Hindlimb muscle (tissue), 1 donor: ENCODE measurements at places on chromosomes 11 and 22. TPM values are rescaled to one million over a fixed set of nuclear protein-coding genes. Genes with fewer than 3 reads are reported as not detected.

DNA sequence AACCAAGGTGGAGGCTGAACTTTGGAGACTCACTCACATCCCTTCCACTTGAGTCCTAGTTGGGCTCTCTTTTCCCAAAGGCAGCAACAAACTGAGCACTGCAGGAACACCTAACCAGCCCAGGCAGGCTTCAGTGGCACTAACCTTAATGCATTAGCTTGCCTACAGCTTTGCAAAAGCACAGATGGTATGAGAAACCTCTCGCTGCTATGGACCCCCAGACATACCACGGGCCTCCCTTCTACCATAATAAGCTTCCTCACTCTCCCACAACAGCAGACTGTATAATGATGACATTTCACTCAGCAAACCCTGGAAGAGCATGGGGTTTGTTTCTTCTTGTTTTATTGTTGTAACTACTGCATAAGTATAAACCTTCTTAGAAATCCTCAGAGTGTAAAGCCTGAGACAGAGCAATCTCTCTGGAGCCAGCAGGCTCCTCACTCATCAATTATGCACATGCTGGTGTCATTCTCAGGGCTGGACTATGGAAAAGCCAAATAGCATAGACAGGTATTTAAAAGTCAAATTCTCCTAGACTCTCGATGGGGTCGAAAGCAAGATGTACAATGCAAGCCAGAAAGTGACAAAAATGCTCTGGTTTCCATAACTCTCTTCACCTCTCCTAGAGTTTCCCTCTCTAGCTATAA, 167.6 kb downstream of the NXPE2 start:
- no peak for DNase-seq

GRCh38 chr11:2375964-2376551, 1.1 kb upstream of the CD81 start:
- DNase-seq: no peak

GRCh38 chr22:27472975-27473374, 328.6 kb downstream of the MN1 start:
- no peak for DNase-seq

- DNase-seq: no peak
Measured at GRCh38 chr22:33853200-33854097, 66.8 kb downstream of the LARGE1 start.

DNA sequence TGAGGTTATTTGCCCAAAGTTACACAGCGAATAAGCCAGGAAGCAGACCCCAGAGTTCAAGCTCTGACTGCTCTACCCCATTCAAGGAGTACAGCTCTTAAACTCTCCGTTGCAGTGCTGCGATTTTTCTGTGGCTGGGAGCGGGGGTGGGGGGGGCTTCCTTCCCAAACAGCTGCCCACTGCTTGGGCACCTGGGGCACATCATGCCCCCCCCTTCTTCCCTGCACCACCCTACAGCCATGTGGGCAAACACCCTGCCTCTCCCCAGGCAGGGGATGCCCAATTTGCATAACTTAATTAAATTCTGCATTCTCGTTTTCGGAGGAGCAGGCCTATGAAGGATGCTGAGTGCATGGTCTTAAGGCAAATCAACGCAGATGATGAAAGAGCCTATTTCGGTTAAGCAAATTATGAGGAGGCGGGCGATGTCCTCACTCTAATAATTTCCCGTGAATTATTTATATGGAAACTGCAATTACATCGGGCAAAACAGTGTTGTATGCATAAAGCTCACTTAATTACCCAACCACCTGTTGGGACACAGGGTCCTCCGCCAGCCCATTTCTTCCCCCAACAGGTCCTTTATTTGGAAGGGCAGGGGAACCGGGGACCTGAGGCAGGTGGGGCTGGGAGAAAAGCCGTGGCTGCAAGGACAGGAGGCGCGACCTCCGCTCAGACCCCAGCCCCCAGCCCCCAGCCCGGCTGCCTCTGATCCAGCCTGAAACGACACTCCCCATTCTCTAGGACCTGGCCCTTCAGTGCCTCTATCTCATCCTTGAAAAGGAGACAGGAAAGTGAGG, 610.5 kb downstream of the BUD13 start:
- no peak for DNase-seq

DNA sequence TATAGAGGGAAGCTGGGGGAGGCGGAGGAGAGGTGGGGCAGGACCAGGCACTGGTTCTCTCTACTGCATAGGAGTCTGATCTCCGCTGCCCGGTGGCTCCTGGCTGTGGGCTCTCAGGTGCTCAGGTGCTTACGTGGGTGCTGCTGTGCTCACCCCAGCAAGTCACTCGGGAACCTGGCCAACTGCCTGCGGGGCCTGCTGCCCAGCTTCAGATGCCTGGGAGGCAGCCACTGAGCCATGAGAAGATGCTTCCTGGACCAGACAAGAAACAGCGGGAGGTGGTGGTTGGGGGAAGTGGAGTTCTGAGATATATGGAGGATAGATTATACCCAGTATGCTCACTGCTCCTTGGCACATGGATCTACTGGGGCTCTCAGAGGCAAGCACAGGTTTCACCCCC, 1303.4 kb downstream of the TBC1D22A start:
- DNase-seq: no peak

DNA sequence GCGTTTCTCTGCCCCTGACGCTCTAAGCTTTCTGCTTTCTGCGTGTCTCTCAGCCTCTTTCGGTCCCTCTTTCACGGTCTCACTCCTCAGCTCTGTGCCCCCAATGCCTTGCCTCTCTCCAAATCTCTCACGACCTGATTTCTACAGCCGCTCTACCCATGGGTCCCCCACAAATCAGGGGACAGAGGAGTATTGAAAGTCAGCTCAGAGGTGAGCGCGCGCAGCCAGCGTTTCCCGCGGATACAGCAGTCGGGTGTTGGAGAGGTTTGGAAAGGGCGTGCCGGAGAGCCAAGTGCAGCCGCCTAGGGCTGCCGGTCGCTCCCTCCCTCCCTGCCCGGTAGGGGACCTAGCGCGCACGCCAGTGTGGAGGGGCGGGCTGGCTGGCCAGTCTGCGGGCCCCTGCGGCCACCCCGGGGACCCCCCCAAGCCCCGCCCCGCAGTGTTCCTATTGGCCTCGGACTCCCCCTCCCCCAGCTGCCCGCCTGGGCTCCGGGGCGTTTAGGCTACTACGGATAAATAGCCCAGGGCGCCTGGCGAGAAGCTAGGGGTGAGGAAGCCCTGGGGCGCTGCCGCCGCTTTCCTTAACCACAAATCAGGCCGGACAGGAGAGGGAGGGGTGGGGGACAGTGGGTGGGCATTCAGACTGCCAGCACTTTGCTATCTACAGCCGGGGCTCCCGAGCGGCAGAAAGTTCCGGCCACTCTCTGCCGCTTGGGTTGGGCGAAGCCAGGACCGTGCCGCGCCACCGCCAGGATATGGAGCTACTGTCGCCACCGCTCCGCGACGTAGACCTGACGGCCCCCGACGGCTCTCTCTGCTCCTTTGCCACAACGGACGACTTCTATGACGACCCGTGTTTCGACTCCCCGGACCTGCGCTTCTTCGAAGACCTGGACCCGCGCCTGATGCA, at the start of gene MYOD1:
TSS of gene MYOD1 (plus strand) at position 544 of the 910 bp plus-strand sequence. CDS start at position 756, 212 bp downstream.
- no peak for DNase-seq

DNA sequence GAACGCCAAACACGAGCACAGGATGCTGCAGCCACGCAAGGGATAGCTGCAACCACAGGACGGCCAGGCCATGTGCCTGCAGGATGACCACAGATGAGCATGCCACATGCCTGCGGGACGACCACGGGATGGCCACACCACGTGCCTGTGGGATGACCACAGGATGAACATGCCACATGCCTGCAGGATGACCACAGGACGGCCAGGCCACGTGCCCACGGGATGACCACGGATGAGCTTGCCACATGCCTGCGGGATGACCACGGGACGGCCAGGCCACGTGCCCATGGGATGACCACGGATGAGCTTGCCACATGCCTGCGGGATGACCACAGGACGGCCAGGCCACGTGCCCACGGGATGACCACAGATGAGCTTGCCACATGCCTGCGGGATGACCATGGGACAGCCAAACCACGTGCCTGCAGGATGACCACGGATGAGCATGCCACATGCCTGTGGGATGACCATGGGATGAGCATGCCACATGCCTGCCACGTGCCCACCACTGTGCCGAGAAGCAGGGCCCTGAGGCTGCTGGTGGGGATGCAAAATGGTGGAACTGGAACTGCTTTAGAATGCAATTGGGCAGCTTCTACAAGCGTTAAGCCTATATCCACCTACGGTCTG, 12.8 kb upstream of the MOB2 start:
- no peak for DNase-seq

DNA sequence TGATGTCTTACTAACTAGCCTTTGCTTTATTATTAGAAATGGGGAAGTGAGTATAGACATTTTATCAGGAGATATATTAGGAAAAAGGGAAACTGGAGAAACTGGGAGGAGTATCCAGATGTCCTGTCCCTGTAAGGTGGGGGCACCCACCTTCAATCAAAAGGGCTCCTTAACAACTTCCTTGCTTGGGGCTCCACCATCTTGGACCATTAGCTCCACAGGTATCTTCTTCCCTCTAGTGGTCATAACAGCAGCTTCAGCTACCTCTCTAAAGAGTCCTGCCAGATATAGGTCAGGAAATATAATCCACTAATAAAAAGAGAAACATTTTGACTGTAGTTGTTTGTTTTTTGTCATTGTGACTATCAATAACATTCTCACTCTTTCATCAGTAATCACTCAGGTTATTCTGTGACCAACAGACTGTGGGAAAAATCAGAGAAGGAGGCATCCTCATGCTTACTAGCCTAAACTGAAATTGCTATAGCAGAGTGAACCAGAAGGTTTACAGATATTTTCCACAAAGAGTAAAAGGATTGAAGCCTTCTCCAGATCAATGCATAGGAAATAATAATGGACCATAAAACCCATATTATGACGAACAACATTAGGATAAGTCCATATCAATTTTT, 10.4 kb downstream of the OR51B4 start:
- DNase-seq: no peak

DNA sequence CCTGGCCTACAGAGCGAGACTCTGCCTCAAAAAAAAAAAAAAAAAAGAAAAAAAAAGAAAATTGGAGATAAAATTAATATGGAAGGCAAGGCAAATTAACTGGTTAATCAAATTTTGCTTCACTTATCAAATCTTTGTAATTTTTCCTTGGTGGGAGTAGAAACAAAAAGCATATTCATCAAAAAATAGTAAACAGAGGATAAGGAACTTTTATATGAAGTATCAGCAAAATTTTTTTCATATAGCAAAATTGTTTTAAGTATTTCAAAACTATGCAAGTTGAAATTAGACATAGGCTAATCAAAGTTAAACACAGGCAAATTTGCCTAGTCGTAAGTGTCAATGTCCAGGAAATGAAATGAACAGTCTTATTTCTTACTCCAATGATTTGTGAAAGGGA, 33.0 kb downstream of the PICALM start:
- DNase-seq: no peak

DNA sequence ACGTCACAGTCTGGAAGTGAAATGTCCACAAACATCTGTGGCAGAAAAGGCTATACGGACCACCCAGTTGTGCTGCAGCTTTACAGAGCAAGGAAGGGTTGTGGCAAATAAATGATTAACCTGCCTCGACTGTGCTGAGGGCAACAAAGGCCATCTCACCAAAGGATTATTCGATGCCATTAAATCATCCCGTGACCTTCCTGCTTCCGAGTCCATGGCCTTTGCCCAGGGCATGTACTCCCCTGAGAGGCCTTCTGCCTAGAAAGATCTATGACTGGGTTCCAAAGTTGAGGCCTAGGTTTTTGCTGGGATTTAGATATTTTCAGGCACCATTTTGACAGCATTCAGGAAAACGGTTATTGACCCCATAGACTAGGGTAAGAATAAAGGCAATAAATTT, 9.2 kb downstream of the CDPF1 start:
- no peak for DNase-seq

DNA sequence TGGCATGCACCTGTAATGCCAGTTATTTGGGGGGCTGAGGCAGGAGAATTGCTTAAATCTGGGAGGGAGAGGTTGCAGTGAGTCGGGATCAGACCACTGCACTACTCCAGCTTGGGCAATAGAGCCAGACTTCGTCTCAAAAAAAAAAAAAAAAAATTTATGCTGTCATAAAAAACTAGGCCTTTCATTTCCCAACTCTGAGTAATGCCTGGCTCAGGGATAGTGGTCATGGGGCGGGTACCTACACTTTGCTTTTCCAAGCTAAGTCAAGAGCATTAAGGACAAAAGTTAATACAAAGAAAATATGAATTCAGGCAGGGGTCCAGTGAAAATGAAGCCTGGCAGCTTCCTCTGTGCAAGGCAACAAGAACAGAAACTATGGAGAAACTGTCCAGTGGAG, 16.3 kb downstream of the CPSF7 start:
- DNase-seq: no peak

GRCh38 chr11:85923455-85923854, 68.3 kb downstream of the CCDC83 start:
- DNase-seq: no peak

GRCh38 chr22:23622634-23623033, 9.5 kb downstream of the DRICH1 start:
- DNase-seq: no peak

GRCh38 chr11:82682003-82682751, 51.5 kb downstream of the FAM181B start:
- DNase-seq: peak; percentile 39

GRCh38 chr22:22060200-22061084, 77.9 kb upstream of the TOP3B start:
- no peak for DNase-seq

- no peak for DNase-seq
Measured at GRCh38 chr22:44427611-44428470, 70.2 kb downstream of the RTL6 start.

DNA sequence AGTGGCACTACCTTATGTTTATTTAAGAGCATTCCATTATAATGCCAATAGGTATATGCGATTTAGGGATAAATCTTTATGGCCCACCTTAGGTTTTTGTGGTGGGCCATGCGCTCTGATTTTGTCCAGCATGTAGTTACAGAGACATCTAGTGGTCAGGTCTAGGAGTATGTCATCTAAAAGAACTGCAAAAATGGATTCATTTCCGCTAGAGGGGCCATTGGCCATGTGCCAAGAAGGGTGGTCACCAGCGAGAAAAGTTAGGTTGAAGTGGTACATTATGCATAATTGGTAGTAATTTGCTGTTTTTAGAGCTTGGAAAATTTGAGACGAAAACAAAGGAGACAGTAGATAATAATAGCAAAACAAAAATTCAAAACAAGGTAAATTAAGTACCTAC, 27.7 kb downstream of the LRRC4C start:
- no peak for DNase-seq

PKP3 gene
- polyA plus RNA-seq: 0.36 TPM

NLRP6 gene
- not detected for polyA plus RNA-seq

AIP gene
- 48.1 TPM for polyA plus RNA-seq

ENTHD1 gene
- not detected for polyA plus RNA-seq

APOL5 gene
- 2.0 TPM for polyA plus RNA-seq

TSGA10IP gene
- 0.32 TPM for polyA plus RNA-seq

NPTXR gene
- 4.1 TPM for polyA plus RNA-seq

MS4A6A gene
- polyA plus RNA-seq: 31.4 TPM

NAT10 gene
- 34.4 TPM for polyA plus RNA-seq
